Esophagus squamous epithelium (tissue), 5 donors: ENCODE measurements at places on chromosomes 2 and 18.

- peak overlapping the region; percentile 56 for H3K27ac ChIP-seq
- no peaks in the 10 kb centered on the region for H3K27me3 ChIP-seq
- DNase-seq, result no peak
- no peak overlapping the region for H3K4me3 ChIP-seq
These were observed 106.8 kb downstream of the BCL11A start for GRCh38 chr2:60446413-60447267.

GRCh38 chr2:115161081-115161770 lies 718.8 kb downstream of the DPP10 start:
- no peak for DNase-seq
- peaks cover 52% of the 10 kb centered on the region for H3K27me3 ChIP-seq
- no peaks in the 10 kb centered on the region for H3K36me3 ChIP-seq
- H3K4me3 ChIP-seq, result peak overlapping the region; percentile 42

- H3K27me3 ChIP-seq, result no peaks in the 10 kb centered on the region
- H3K36me3 ChIP-seq, result no peaks in the 10 kb centered on the region
- peaks cover 12% of the 10 kb centered on the region for H3K4me1 ChIP-seq
- no peak overlapping the region for H3K4me3 ChIP-seq
- H3K27ac ChIP-seq, result no peak overlapping the region
These were observed 1.6 kb downstream of the TNP1 start for GRCh38 chr2:216858312-216858711.

- H3K4me1 ChIP-seq, result peaks cover 40% of the 10 kb centered on the region
- H3K4me3 ChIP-seq, result no peak overlapping the region
- no peak overlapping the region for H3K27ac ChIP-seq
- no peaks in the 10 kb centered on the region for H3K36me3 ChIP-seq
These were observed 4.5 kb downstream of the ITM2C start for GRCh38 chr2:230868947-230869913.
